Smooth muscle cell of the brain vasculature (primary cell): ENCODE measurements at places on chromosomes 12 and 14.

GRCh38 chr12:88472775-88473174 lies 107.5 kb downstream of the KITLG start:
- no peak for DNase-seq

DNA sequence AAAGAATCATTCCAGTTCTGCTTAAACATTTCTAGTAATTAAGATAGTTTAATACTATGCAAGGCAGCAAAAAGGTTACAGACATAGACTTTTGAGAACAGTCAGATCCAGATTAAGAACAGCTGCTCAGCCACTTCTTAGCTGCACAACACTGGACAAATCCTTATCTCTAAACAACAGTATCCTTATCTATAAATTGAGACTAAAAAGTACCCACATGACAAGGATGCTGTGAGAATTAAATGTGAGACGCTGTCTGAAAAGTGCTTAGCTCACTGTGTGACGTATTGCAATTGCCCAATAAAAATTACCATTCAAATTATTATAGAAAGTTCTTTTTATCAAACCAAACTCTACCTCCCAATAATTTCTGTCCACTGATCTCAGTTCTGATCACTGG lies 35.5 kb downstream of the BORCS5 start:
- no peak for DNase-seq

DNA sequence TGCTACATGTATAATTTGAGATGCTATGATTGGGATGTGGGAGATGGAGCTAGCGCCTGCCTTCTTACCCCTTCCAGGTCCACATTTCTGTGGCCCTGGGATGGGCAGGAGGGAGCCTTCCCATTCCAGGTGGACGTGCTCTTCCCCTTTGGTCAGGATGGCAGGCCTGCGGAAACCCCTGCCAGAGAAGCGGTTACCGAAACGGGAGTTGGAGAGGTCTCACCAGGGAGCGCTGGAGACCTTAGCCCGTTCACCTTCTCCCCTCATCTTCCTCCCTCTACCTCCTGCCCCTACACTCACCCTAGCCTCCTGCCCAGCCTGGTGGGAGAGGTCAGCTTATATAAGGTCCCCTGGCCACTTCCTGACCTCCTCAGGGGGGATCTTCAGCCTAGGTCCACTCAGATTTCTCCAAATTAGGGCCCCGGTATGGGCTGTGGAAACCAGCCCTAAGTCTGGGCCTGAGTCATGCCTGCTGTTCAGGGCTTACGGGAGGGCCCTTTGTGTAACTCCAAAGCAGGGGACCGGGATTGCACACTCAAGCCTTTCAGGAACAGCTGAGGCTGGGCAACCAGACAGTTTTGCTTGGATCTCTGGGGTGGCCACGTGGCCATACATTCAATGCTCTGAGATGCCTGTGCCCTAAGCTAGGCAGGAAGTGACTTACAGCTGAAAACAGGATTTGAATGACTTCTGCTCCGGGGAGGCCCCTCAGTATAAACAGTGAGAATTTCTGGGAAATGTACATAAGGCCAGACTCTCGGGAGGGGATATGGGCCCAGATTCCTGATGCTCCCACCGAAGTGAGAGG lies 10.2 kb upstream of the MEG3 start:
- DNase-seq = peak; percentile 47

DNA sequence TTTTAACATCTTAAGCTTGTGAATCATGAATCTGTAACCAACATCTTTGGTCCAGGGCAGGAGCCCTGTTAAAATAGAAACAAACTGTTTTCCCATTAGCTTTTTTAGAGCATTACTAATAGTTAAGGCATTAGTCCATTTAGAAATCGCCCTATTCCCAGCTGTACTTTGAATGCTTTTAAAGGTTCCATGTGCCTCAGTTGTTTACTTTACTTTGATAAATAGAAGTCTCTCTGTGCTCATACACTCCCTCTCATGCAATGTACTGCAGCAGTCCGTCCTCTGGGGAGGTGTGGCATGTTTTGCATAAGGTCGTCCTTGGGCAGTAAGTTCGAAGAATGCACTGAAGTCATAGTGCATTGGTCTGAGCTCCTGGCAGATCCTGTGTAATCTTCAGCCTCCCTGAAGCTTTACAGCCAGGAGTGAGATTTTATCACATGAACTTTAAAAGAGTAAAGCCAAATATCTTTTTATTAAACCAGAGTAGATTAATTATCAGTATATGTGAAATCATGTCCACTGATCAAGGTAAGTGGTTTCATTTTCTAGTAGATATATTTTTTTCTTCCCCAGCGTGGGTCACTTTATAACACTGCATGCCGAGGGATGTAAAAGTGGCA lies 134.7 kb downstream of the FGD4 start:
- no peak for DNase-seq

DNA sequence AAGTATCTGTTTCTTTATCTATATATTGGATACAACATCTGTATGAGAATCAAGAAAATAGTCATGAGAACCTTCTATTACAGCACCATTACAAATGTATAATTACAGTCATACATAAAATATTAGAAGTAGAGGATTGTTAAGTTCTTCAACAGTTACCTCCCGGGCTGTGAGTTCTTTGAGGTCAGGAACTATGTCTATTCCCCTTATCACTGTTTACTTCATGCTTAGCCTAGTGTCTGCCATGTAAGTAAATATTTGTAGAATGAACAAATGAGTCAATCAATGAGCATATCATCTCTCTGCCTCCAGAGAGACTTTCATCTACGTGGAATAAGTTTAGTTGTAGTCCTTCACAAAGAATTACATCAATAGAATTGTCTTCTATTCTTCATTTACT lies 47.2 kb downstream of the PUS7L start:
- DNase-seq = no peak

- no peak for DNase-seq
Observed at GRCh38 chr12:52426034-52426433, 8.1 kb downstream of the KRT75 start.

- no peak for DNase-seq
Observed at GRCh38 chr12:13208533-13209435, 12.3 kb downstream of the EMP1 start.

DNA sequence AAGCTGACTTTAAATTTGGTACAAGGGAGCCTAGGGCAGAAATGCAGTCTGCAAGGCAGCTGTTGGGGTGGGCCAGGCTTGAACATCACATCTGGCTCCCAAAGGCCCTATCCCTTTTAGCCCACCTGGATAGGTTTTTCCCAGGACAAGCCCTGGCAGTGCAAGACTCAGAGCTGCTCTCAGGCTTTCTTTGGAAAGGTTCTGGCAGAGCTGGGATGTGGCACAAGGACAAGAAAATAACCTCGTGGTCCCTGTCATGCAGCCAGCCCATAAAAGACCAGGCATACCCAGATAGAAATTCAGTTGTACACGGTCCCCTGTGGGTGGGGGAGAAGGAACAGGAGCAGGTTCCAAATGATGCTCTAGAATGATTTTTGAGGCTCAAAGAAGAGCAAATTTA lies 206.9 kb downstream of the TTC7B start:
- DNase-seq = no peak

- no peak for DNase-seq
Observed at GRCh38 chr12:117114784-117115183, 15.6 kb upstream of the TESC start.

DNA sequence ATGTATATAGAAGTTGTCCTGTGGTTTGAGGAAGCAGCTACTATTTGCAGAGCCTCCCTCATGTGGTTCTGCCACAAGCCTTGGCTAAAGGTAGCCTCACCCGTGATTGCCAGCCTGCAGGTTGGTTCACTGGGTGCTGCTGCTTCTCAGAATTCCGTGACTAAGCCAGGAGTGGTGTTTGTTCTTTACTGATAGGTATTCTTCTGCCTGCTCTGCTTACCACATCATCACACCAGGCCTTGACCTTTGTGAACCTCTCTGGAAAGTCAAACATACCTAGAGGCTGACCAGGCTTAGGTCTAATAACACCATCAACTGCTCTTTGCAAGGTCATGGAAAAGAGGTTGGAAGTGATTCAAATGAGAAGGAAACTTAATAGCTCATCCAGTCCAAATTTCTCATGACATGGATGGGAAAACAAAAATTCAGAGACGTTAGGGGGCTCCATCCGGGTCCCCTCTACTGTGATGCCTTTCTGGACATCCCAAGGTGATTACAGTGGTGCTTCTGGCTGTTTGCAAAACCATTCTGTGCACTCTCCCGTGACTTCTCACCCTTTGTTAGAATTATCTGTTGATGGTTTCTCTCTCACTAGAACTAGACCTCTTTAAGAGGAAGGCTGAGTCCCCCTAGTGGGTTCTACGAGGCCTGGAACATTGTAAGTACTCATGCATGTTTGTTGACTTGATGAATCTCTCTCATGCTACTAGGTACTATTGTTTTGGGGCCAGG lies 8.5 kb upstream of the SOCS2 start:
- no peak for DNase-seq

DNA sequence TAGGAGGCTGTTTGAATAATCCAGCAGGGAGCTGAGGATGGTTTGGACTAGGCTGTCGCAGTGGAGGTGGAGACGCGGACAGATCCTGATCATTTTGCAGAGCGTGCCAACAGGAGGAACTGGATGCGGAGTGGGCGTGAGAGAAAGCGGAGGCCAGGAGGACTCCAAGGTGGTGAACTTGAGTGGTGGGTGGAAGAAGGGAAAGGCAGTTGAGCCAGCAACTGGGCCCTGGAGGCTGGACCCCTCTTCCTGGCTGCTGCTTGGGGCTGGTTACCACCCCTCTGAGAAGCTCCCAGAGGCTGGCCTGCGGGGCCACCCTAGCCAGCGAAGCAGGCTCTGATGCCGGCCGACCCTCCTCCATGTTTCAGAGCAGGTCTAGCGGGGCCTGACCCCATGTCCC lies 56.8 kb upstream of the KCNA1 start:
- no peak for DNase-seq

DNA sequence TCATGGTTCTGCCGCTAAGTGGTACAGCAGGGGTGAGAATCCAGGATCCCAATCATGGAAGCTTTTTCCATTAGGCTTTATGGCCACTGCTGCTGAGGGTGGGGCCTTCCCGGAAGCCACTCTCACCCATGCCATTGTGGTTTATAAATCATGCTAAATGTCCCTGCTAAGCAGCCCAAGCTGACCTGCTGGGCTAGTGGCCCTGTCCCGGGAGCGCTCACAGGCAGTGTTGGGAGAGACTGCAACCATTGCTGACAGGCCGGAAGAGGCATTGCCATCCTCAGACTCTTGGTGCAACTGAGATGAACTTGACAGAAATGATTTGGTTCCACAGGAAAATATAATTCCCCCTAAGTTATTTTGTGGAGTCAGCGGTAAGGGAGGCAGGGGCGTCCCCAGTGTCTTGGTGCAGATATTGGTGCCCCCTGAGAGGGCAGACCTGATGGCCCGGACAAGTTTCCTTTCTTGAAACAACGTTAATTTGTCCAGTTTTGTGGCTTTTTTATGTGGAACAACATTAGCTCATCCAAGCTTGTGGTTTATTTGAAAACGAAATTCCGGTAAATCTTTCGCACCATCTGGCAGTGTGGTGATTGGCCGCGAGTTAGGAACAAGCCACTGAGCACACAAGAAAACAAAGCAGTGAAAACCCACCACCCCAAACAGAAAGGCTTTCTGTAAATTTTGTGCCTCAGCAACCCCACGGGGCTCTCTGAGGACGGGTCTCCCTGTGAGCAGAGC lies 82.3 kb downstream of the SSPN start:
- DNase-seq = no peak

DNA sequence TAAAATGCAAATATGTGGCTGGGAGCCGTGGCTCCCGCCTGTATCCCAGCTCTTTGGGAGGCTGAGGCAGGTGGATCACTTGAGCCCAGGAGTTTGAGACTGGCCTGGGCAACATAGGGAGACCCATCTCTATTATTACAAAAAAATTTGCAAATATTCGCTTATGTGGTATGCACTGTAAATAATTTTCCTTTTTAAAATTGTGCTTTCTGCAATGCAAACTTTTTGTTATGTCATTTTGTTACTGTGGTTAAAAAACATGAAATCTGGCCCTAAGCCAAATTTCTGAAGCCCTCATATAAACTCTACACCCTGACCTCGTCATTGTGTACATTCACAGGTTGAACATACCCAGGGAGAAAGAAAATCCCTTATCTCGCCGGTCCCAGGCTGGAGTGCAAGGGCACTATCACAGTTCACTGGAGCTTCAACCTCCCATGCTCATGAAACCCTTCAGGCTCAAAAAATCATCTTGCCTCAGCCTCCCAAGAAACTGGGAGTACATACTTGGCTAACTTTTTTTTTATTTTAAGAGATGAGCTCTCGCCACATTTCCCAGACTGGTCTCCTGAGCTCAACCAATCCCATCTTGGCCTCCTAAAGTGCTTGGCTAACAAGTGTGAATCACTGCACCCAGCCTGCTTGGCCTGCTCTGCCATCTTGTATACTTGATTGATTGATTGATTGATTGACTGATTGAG lies 24.7 kb downstream of the TRAPPC6B start:
- no peak for DNase-seq

DNA sequence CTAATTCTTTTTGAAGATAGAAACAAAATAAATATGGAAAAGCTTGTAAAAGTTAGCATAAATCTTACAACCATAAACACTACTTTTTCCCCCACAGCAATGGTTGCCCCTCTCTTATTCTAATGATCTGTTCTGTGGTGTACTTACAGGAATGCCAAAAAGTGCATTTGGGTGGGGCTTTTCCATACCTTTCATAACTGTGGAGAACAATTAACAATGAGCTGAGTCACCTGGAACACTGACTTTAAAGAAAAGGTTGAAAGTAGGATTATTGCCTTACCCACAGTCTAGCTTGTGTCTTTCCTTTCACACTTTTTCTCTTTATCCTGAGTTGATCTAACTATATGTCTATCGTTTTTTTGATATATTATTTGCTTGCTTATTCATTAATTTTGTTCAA lies 86.9 kb downstream of the TPH2 start:
- no peak for DNase-seq

GRCh38 chr12:49801141-49802063 lies 26.8 kb downstream of the NCKAP5L start:
- DNase-seq = no peak

DNA sequence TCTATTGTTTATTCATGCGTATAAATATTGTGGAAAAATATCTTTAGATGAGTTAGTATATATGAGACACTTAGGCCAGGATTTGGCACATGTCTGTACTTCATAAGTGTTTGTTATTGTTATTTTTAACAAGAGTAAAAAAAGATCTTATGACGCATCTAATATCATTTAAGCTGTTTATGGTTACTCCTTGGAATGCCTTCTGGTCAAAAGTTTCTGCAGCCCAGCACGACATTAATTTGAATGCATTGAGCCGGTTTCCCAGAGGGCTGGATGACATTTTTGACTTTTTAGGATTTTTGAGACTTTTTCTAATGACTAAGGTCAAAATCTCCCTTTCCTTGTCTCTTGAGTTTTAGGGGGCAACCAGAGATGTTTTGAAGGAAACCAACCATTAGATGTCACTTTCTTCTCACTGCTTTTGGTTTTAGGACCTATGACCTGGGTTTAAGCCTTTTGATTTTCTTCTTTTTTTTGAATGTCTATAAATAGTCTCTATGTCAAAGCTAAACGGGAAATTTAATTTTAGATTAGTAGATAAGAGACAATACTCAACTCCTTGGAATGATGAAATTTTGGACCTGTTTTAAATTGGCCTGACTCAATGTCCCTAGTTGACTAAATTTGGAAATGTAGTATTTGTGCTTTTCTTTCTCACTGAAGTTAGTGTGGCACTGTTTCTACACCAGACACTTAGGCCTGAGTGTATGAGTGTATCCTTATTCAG lies 215.5 kb downstream of the AEBP2 start:
- peak; percentile 9 for DNase-seq
